ENCODE measurements at places on chromosomes 16 and 17.

GRCh38 chr17:2062571-2063183 lies 7.8 kb downstream of the HIC1 start:
- DNase-seq = peak; percentile 62

GRCh38 chr16:17939122-17939536 lies 397.4 kb downstream of the NPIPA8 start:
- DNase-seq = no peak

DNA sequence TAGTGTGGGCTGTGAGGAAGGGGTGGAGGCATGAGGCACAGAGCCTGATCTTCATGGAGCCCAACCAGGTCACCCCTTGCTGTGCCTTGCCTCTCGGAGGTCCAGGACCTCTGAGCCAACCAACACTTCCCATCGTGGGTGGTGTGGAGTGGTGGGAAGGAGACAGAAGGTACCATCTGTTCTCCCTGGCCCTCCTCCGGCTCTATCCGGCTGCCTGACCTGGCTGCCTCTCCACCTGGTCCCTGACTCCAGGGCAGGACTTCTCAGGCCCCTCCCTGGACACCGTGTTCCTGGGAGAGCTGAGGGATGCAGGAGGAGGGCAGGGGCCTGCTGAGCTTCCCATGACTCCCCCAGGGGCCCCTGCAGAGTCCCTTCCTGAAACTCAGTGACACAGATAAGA lies 3.9 kb downstream of the PDK2 start:
- DNase-seq = no peak

GRCh38 chr17:76048025-76048605 lies 21.0 kb upstream of the EVPL start:
- DNase-seq = no peak

- no peak for DNase-seq
Measured at GRCh38 chr16:30925632-30925987, 2.2 kb downstream of the FBXL19 start.

GRCh38 chr17:75109046-75109406 lies 743 bp upstream of the ARMC7 start:
- DNase-seq = no peak

DNA sequence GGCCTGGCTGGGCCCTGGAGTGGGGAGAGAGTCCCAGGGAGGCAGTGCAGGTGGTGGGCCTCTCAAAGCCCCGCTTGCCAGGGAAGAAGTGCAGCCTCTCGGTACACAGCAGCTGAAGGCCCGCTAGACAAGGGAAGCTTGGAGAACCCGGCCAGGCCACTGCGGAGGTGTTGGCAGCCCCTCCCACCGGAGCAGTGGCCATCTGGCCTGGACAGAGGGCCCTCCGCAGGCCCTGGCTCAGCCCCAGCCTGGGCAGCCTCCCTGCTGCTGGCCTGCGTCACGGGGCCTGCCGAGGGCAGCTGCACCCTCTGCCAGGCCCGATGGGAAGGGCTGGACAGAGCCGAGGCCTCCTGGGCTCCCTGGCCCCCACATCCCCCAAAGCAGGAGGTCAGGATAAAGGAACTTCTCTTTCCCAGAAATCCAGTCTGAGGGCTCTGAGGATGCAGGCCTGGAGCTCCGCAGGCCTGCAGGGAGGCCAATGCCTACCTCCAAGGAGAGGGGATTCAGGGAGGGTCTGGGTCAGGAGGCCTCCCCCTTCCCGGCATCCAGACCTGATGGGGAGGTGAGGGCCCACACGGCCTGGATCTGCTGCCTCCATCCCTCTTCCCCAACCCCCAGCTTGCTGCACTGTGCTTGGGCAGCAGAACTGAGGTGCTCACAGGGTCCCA lies 4.3 kb downstream of the SPPL2C start:
- peak; percentile 23 for DNase-seq

GRCh38 chr17:22217135-22217534 lies 524.8 kb downstream of the KCNJ18 start:
- no peak for DNase-seq

DNA sequence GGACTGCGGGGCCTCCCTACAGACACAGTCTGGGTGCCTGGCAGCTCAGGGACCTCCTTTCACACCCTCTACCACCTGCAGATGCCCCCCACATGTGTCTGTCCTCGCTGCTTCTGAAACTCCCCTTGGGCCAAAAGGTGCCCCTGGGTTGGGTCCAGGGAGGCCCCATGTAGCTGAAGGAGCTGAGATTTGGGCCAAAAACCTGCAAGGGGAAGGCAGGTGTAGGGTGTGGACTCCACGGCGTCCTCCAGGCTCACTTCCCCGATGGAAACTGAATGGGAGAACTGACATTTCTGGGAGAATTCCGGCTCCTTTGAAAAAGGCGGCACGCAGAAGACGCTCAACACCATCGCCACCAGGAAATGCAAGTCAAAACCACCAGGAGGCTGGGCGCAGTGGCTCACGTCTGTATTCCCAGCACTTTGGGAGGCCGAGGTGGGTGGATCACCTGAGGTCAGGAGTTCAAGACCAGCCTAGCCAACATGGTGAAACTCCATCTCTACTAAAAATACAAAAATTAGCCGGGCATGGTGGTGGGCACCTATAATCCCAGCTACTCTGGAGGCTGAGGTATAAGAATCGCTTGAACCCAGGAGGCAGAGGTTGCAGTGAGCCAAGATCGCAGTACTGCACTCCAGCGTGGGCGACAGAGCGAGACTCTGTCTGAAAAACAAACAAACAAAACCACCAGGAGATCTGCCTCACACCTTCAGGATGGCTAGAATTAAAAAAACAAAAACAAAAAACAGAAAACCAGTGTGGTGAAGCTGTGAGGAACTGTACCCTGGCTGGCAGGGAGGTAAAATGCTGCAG lies 13.2 kb upstream of the BAIAP2 start:
- no peak for DNase-seq

DNA sequence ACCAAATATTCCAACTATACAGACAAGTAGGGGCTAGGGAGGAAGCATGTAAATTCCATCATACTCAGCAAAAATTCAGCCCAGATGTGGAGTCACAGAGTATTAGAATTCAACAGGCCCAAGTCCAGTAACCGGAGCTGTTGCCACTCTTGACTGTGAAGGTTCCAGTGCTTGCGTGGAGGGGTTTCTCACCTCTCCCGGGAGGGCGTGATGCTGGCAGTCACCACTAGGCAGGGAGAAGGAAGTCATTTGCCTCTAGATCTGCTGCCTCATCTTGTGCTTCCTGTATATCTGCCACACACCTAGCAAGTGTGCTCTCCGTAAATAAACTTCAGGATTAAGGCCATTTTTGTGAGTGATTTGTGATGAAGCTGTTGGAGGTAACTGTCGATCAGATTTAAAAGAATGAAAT lies 1.0 kb upstream of the CKLF start:
- peak; percentile 71 for DNase-seq

DNA sequence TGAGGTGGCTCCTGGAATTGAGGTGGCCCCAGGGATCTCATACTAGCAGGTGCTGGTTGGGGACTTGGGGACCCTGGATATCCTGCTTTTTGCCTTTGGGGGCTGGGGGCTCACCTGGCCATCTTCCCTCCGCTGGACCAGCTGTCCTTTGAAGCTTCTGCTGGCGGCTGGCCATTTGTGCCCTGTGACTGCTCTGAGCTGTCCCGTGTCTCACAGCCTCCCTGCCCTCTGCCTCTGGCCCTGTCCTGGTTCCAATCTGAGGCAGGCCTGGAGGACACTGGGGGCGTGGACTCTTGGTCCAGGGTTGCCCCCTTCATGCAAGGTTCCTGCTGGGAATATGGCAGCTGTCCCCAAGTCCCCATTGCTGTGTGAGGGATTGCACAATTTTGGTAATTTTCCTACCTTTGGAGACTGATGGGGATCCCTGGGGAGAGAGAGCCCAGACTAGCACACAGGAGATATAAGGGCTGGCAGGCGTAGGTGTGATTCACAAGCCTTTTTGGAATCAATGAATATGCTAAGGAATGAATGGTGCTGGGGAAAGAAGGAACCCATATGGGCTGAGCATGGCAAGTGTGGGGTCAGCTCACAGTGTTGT lies 19.2 kb downstream of the ADCY7 start:
- DNase-seq = no peak

DNA sequence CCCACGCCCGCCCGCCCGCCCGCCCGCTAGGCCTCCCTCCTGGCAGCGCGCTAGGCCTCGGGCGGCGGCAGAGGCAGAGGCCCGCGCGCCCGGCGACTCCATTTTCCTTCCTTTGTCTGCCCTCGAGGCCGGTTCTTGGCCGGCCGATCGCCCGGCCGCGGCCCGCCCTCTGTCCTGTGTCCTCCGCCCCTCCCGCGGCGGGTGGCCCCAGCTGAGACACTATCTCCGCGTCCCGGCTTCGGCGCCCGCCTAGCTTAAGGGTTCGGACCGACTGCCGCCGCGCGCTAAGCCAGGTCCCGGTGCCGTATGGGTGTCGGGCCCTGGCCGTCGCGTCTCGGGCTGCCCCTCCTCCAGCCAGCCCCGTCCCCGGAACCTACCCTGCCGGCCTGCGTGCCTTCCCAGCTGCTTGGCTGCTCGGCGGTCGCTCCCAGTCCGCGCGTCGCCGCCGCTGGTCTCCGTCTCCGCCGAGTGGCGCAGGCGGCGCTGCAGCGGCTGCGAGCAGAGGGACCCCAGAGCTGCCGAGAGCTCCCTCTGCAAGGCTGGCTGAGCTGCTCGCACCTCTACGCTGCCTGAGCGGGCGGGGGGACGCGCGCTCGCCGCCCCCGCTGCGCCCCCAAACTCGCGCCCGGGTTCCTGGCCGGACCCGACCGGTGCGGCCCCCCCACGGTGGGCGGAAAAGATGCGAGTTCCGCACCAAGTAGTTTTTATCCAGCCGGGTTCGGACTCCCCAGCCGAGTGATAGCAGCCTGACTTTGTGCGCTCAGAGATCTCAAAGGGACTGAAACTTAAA lies 787 bp downstream of the CTCF start:
- DNase-seq = peak; percentile 65

- DNase-seq = no peak
Measured at GRCh38 chr16:52556083-52556482, 9.1 kb upstream of the TOX3 start.

DNA sequence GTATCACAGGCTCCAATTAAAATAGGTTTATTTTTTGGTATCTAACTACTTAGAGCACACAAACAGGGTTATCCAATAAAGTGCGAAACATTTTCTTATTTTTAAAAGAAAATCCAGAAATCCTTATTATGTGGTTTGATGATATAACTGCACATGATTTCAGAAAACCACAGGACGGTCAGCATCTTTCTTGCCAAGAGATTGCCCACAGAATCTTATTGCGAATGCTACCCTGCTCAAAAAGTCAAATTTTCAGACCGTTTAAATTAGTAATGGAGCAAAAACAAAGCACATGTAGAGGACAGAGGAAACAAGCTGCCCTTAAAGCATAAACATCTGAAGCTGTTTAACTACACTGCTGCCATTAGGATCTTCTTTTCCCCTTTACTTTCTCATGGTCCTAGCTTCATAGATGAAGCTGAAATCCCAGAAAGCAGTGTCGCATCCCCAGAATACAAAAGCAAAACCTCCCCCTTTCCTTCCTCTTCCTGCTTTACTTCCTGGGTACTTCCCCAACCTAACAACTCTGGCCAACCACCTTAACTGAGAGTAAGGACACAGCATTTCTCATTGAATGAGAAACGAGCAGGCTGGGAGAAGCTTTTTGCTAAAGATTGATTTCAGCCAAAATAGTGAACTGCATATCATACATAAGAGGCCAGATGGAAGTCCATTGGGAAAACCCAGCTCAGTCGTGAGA lies 43.7 kb downstream of the CMTM4 start:
- DNase-seq = no peak

DNA sequence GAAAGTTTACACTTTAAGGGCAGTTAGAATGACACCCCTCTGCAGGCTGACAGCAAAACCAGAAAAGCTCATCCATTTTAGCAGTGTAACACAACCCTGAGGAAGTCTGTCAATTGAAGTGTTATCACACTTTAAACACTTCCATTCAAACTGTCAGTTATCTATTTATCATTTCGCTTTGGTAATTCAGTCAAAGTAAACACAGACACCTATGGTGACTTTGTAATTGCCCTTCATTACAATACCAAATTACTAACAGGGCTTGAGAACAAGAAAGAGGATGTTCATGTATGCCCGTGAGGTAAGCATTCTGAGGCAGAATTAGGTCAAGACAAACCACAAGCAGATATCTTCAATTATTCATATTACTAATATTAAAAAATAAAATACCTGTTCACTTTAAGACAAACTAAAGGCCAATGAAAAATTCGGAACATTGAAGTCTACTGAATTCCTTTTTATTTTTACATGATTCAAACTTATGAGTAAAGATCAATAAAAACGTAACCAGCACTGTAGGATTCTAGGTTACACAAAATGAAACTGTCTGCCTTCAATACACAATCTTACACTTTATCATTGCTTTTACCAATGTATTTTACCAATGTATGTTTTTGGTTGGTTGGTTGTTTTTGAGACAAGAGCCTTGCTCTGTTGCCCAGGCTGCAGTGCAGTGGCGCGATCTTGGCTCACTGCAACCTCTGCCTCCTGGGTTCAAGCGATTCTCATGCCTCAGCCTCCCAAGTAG lies 57.1 kb downstream of the BRIP1 start:
- DNase-seq = no peak

DNA sequence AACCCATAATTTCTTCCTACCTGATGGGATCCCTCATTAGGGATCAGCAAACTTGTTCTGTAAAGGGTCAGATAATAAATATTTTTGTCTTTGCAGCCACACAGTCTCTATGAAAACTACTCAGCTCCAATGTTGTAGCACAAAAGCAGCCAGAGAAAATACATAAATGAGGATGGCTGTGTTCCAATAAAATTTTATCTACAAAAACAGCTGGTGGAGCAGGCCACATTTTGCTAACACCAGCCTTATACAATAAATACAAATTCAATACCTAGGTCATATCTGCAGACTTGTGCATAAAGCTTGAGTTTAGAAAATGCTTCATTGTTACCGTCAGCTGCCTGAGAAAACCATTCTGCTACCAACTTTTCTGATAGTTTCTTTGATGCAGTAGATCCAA lies 38.4 kb upstream of the INTS2 start:
- peak; percentile 3 for DNase-seq

GRCh38 chr17:29622337-29623282 lies at the start of gene CORO6:
TSS of gene CORO6 (minus strand) at chr17:29622912. CDS start at chr17:29621421, 1,491 bp downstream.
- DNase-seq = peak; percentile 82

GRCh38 chr16:57592591-57593003 lies 35.8 kb upstream of the ADGRG1 start:
- peak; percentile 44 for DNase-seq

All from stomach (tissue), 19 donors.